ENCODE measurements at places on chromosomes 7 and 10.

- DNase-seq: no peak
Measured at GRCh38 chr7:148374396-148375259, 215.9 kb upstream of the C7orf33 start.

- peak; percentile 68 for DNase-seq
Measured at GRCh38 chr10:93482145-93482834, at the start of gene MYOF. MYOF (minus strand) TSS chr10:93482334; CDS start chr10:93482194, 140 bp downstream.

DNA sequence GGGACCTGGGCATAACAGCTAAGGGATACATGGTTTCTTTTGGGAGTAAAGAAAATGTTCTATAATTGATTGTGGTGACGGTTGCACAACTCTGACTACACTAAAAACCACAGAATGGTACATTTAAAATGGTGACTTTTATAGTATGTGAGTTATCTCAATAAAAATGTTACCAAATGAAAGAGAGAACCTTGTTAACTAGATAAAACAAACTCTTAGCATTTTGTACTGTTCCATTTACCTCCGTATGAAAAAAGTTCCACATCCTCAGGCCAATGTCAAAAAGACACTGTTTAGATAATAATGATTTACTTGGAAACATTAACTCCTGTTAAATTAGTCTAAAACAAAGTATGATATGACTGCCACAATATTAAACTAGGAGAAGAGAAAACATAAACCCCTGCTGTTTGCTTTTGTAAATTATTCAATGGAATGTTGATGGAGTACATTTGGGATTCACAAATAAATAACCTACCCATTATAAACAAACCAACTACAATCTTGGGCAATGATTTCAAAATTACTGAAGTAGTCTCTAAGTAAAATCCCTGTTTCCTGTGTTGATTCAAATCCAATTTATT lies 60.7 kb downstream of the SMURF1 start:
- DNase-seq: no peak

GRCh38 chr7:51246258-51247245 lies 70.1 kb downstream of the COBL start:
- no peak for DNase-seq

GRCh38 chr7:50588937-50589336 lies 23.7 kb upstream of the DDC start:
- DNase-seq: no peak

GRCh38 chr10:105834261-105835059 lies 1193.4 kb downstream of the SORCS3 start:
- no peak for DNase-seq

- DNase-seq: no peak
Measured at GRCh38 chr10:63238501-63238900, 105.4 kb downstream of the NRBF2 start.

GRCh38 chr10:131621784-131622624 lies 278.8 kb upstream of the PPP2R2D start:
- no peak for DNase-seq

GRCh38 chr7:121385800-121386179 lies 10.3 kb downstream of the FAM3C start:
- DNase-seq: peak; percentile 72

DNA sequence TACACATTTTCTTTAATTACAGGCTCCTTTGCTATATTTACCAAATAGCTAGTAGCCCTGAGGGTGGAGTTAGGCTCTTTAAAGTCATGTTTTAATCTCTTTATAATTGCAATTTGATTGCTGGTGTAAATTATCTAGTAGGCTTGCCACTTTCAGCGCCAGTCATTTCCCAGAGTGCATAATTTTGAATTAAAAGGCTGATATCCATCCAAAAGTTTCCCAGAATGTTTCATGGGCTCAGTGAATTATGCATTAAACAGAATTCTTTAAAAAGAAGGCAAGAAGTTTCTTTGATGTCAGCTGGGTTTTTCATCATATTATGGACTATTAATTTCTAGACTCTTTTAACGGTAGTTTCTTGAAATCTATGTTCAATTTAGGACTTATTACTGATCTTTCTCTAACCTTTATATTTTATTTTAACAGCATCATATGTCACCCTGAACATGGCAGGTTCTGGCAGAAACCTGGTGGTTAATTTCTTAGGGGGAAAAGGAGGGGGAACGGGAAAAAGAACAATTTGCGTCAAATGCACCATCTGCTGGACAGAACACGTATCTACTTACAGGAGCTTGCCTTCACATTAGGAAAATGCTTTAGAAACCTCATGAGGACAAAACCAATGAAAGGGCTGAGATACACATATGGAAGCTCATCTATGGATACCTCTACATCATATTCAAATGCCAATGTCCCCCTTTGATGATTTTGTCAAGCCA lies 171.1 kb downstream of the GRM3 start:
- peak; percentile 5 for DNase-seq

Data from hematopoietic multipotent progenitor cell (in vitro differentiated cells).